ENCODE measurements at places on chromosomes 12 and 14. TPM values are rescaled to one million over a fixed set of nuclear protein-coding genes. Genes with fewer than 3 reads are reported as not detected.

The CLEC1B gene
- not detected for total RNA-seq

The OR10A7 gene
- not detected for total RNA-seq

The KRT74 gene
- not detected for total RNA-seq

The CMKLR1 gene
- total RNA-seq, result 1.7 TPM

The PPP1R1A gene
- 6.7 TPM for total RNA-seq

The GNPNAT1 gene
- total RNA-seq, result 30.4 TPM

The TAS2R7 gene
- 1.1 TPM for total RNA-seq

The VIPAS39 gene
- 30.6 TPM for total RNA-seq

The PRR4 gene
- 4.8 TPM for total RNA-seq

The SDR9C7 gene
- 0.31 TPM for total RNA-seq

The CYP27B1 gene
- total RNA-seq, result not detected

The FSCB gene
- total RNA-seq, result not detected

The TRHDE gene
- 57.1 TPM for total RNA-seq

The KRT6A gene
- 0.62 TPM for total RNA-seq

The CYP46A1 gene
- total RNA-seq, result 2.3 TPM

The CELA1 gene
- not detected for total RNA-seq

The TAS2R46 gene
- total RNA-seq, result 12.3 TPM

The PNN gene
- 33.1 TPM for total RNA-seq

The FLVCR2 gene
- 2.5 TPM for total RNA-seq

The AKT1 gene
- total RNA-seq, result 102 TPM

The ESPL1 gene
- 1.7 TPM for total RNA-seq

The KCNMB4 gene
- total RNA-seq, result 67.2 TPM

The CCDC88C gene
- 14.3 TPM for total RNA-seq

The MEG3 gene
- 92.5 TPM for total RNA-seq

The TAS2R9 gene
- total RNA-seq, result 1.2 TPM

The TSPAN9 gene
- 8.4 TPM for total RNA-seq

The AHNAK2 gene
- total RNA-seq, result 20.6 TPM

The GYS2 gene
- total RNA-seq, result not detected

The BATF gene
- 0.47 TPM for total RNA-seq

The GZMB gene
- total RNA-seq, result not detected

The OR4N2 gene
- not detected for total RNA-seq

The OR4E2 gene
- not detected for total RNA-seq

The KCNA1 gene
- 1.1 TPM for total RNA-seq

The TAS2R10 gene
- total RNA-seq, result 5.5 TPM

The TBX3 gene
- total RNA-seq, result 1.2 TPM

The INHBC gene
- total RNA-seq, result not detected

The SERPINA12 gene
- total RNA-seq, result not detected

The TAS2R20 gene
- total RNA-seq, result 22.9 TPM

The PLEKHD1 gene
- 0.16 TPM for total RNA-seq

The IL31 gene
- not detected for total RNA-seq

The GDF3 gene
- not detected for total RNA-seq

The RILPL2 gene
- 0.78 TPM for total RNA-seq

The ANO2 gene
- 3.6 TPM for total RNA-seq

The AEBP2 gene
- total RNA-seq, result 42.4 TPM

The PTHLH gene
- not detected for total RNA-seq

The SYNJ2BP gene
- 29.8 TPM for total RNA-seq

Data from occipital lobe (tissue), 3 donors.